HT1080 (cell line): ENCODE measurements at places on chromosomes 5 and 9.

DNA sequence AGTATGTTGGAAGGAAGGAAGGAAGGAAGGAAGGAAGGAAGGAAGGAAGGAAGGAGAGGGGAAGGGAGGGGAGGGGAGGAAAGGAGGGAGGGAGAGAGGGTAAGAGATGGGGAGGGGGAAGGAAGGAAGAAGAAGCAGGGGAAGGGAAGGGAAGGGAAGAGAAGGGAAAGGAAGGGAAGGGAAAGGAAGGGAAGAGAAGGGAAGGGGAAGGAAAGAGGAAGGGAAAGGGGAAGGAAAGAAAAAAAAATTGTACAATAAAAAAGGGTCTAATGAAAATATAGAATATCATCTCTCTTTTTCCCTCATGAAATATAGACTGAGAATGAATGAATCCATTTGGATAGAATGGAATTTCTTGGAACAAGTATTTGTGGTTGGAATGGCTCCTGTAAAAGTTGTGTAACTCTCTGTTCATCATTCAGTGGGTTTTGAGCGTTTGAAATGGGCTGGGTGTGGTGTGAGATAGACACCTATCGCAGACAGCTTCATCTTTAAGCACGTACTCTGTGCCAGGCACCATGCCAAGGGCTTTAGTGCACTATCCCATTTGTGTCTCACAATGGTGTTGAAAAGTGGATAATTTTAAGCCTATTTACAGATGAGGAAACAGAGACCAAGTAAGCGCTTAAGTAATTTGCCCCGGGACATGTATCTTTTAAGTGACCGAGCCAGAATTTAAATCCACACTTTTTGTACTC, 11.6 kb upstream of the PAPPA start:
- DNase-seq = peak; percentile 19

GRCh38 chr5:142167458-142167857, 58.9 kb downstream of the NDFIP1 start:
- peak; percentile 26 for DNase-seq

DNA sequence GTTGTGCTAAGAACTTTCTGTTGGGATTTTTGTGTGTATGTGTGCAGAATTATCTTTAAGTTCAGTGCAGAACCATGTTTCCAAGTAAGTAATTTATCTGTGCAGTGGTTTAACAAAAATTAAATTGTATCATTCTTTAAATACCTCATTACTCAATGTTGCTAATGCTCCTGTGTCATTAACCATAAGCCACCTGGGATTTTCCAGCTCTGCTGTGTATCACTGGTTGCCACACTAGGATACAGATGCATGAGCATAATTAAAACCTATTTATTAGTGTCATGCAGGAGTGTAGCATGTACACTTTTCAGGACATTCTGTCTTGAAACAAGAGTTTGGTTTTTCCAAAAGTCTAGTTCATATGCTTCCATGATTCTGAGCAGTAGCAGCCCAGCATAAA, 120.4 kb upstream of the PTGER4 start:
- DNase-seq = no peak

DNA sequence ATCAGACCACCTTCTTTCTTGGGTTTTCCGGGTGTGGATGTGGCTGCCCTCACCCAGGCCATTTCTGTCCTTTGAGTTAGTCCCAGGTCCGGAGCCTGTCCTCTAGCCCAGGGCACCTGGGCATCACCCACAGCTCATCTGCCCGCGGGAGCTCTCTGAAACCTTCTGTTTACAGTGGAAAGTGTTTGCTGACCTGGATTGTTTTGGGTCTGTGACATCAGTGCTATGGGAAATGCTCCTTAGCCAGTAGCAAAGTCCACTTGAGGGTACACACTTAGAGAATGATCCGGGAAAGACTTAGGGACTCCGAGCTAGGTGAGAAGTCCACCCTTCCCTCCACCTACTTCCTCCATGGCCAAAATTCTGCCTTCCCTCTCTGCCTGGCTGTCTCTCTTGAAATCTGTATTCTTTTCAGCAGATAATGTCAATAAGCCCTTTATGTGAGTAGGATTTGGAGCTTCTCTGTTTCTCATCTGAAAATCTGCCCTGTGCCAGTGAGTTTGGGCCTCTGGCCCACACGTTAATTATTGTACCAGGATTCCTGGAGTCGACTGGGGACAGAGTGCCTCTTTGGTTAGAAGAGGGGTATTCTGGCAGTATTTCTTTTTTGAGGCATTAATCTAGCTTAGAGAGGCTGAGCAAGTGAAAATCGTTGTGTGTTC, 19.9 kb downstream of the ABLIM3 start:
- no peak for DNase-seq

DNA sequence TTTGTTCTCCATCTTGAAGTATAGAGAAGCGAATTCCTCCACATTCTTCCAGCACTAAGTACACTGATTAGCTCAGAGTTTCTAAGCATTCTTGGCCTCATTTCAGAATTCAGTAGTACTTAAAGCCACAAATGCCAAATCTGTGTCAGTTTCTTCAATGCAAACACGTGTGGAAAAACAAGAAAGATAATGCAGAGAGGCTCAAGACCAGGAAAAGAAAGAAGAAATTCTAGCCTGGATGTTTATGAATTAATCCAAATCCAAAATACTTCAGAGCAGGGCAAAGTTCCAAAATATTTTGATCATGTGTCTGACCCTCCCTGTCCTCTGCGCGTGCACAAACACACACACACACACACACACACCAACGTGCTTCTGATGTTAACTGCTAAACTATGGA, 457.6 kb downstream of the SLCO4C1 start:
- no peak for DNase-seq

DNA sequence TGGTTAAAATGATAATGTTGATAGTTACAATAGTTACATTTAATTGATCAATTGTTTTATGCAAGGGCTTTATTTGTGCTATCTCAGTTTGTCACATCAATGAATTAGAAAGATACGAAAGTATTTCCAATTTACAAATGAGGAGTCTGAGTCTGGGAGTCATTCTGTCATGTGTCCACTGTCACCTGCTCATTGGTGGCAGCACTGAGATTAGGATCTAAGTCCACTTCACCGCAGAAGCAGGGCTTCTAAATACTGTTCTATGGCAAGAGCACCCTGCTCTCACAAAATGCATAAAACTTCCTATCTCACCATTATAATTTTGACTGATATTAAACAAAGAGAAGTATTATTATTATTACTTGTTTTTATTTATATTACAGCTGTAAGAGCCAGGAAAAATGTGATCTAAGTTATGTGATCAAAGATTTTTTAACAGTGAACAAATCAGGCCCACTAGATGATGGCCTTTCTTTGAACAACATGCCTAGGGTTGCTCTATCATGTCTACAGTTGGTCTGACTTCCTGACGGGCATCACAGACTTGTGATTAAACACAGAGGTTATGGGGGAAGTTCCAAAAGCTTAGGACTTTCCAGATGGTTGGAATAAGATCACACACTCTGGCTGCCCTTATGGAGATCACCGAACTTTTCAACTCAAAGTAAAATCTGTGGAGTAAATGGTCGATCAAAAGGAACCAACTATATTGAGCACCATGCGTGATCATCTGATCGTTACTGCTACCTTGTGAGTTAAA, 15.1 kb downstream of the TLR4 start:
- no peak for DNase-seq

- DNase-seq = peak; percentile 60
Measured at GRCh38 chr5:55004729-55005128, 19.3 kb upstream of the GZMK start.

DNA sequence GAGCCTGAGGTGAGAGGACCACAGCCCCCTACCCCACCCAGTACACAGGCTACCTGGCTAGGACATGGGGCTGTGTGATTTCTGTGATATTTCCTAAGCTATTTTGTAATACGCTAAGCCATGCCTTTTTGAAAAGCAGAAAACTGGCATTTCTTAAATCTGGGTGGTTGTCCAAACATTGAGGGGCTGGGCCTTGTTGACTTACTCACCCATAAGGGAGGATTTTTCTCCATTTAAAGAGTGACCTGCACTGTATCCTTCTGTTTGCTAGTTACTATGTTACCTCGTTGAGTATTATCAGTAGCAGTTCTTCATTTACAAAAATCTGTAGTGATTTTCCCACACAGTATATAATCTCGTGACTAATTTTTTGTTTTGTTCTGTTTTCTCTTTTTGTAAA, 117.5 kb upstream of the OTULINL start:
- no peak for DNase-seq

DNA sequence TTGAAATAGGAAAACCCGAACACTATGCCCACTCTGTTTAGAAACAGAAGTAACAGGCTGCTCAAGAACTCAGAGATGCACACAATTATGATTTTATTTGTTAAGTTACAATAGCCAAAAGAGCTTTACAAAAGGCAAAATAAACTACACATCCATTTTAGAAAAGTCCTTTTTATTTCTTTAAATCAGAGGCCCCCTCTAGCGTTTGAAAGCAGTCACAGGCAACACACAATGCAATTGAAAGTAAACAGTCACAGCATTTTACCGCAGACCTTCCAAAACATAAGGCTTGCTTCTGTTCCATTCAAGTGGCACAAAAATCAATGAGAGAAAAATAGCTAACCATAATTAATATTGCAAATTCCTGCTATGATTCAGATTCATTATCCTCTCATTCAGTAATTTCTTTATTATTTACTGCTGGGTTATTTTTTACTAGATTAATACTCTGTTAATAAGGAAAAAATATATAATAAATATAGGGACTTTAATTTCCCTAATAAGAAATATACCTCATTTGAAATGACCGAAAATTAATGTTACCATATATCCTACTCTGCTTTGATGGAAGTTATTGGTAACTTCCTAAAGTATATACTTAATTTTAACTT, 78.3 kb downstream of the CEP120 start:
- DNase-seq = peak; percentile 24

- DNase-seq = peak; percentile 84
Measured at GRCh38 chr5:102754767-102755431, at the start of gene PAM. TSS of gene PAM (plus strand) at chr5:102755305. CDS start at chr5:102866196, 110,891 bp downstream.

DNA sequence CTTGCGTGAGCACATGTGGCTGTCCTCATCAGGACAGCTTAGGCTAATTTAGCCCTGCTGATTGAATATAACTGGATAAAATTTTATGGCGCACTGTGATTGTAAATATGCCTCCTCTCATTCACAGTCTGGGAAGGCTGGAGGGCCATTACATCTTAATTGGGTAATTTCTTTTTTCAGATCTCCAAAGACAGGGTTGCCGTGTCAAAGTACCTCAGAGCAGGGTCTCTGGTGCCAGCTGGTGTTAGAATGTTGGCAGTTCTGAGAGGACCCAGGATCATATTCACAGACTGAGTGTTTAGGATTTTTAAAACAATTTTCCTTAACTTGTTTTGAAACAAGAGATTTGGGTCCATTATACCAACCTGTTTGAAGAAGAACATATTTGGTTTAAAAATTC, 455.7 kb upstream of the TLE4 start:
- no peak for DNase-seq

GRCh38 chr9:136373300-136374182, at the start of gene CARD9:
TSS of gene CARD9 (minus strand) at chr9:136373669. CDS start at chr9:136372078, 1,591 bp downstream.
- DNase-seq = no peak

GRCh38 chr5:120789918-120790317, 325.8 kb downstream of the PRR16 start:
- no peak for DNase-seq

DNA sequence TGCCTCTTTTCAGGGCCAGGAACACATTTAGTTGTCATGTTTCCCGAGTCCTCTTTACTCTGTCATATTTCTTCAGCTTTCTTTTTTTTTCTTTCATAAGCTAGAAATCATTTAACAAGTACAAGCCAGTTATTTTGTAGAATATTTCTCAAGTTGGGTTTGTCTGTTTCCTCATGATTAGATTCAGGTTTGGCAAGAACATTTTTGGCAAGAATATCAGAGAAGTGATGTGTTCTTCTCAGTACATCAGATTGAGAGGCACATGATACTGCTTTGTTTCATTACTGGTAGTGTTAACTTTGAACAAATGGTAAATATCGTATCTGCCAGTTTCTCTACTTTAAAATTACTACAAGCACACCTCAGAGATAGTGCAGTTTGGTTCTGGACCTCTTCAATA, 45.1 kb downstream of the PCSK5 start:
- DNase-seq = no peak

DNA sequence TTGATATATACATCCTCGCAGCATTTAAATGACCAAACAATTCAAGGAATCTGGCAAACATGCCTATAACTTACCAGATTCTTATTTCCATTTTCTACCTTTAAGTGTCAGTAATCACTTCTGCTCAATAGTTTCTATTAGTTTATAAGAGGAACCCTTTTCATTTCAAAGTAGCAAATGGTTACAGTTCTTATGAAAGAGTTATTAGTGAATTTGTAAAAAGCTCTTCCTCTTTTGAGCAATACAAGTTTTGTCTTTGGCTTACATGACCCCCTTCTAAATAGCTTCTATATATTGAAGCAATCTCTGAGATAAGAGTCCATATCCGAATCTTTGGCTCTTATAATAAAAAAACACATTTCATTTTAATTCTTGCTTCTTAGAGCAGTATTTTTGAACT, 42.0 kb downstream of the ELL2 start:
- no peak for DNase-seq

DNA sequence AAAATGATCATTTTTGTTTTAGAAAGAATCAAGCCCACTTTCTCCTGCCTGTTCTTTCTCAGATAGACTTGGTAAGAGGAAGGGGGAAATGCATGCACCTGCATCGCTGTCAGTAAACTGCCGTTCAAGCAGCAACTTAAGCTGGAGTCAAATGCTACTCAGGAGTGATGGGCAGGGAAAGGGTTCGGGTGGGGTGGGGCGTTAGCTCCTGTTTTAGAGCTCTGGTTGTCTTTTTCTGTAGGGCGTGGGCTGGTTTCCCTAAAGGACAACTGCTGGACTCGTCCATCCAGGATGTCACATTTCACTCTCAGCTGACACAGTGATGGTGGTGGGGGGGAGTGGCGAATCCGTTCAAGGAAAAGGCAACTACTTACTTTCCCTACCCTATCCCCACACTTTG, 75.0 kb downstream of the NDFIP1 start:
- no peak for DNase-seq

GRCh38 chr5:151721087-151721646, 34.5 kb upstream of the SPARC start:
- no peak for DNase-seq

GRCh38 chr5:171543148-171543815, 123.8 kb downstream of the FGF18 start:
- DNase-seq = no peak

DNA sequence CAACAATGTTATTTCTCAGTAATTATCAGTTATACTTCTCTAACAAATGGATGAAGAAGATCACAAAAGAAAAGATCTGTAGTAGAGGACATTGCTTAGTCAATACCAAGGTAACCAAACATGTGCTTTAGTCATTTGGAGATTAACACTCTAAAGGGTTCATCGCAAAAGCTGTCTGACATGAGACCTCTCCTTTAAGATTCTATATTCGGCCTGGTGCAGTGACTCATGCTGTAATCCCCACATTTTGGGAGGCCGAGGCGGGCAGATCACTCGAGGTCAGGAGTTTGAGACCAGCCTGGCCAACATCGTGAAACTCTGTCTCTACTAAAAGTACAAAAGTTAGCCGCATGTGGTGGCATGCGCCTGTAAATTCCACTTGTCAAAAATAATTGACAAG, 18.3 kb upstream of the CKMT2 start:
- no peak for DNase-seq

DNA sequence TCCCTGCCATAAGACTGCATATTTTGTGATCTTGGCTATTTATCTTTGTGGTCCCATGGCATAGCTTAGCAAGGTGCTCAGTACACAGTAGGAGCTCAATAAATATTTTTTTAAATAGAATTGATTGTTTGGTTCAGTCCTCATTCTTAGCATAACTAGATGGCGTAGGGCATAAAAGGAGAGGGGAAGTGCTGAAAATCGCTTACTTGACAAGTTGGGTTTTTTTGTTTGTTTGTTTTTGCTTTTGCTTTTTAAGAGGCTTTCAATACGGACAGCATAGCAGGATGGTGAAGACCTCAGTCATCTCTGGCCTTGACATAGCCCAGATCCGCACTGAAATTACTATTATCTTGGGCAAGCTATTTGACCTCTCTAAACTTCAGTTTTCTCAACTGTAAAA, 86.6 kb upstream of the RANBP3L start:
- no peak for DNase-seq
